Right lobe of liver (tissue), 6 donors: ENCODE measurements at places on chromosomes 13 and 19. TPM values are rescaled to one million over a fixed set of nuclear protein-coding genes. Genes with fewer than 3 reads are reported as not detected.

- no peaks in the 10 kb centered on the region for H3K4me1 ChIP-seq
- no peak for DNase-seq
- no peak overlapping the region for H3K4me3 ChIP-seq
Observed at GRCh38 chr13:59475911-59476310, 687.8 kb downstream of the DIAPH3 start.

DNA sequence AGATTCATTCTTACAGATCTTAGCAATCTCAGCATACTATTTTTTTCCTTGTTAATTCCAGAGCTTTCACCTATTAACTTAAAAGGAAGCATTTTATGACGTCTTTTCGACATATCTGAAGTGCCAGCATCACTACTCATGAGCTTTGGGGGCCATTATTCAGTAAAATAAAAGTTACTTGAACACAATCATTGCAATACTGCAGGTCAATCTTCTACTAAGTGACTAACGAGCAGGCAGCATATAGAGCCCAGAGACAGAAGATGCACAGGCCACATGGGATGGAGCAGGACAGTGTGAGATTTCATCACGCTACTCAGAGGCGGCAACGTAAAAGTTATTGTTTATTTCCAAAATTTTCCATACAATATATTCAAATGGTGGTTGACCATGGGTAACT lies 382.6 kb downstream of the PCDH9 start:
- H3K27ac ChIP-seq = no peak overlapping the region
- H3K4me1 ChIP-seq = no peaks in the 10 kb centered on the region
- no peak for DNase-seq
- H3K4me3 ChIP-seq = no peak overlapping the region
- H3K36me3 ChIP-seq = no peaks in the 10 kb centered on the region

DNA sequence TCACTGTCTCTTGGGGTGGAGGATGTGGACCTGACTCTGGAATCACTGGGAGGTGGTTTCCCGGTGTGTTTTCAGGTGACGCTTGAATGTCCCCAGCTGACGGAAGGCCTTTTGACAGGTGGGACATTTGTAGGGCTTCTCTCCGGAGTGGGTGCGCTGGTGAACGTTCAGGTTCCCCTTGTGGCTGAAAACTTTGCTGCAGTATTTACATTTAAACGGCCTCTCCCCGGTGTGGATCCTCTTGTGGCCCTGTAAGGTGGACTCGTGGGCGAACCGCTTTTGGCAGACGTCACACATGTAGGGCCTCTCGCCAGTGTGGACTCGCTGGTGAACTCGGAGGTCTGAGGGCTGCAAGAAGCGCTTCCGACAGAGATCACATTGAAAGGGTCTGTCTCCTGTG lies 7.8 kb downstream of the ZSCAN5B start:
- no peaks in the 10 kb centered on the region for H3K4me1 ChIP-seq
- H3K36me3 ChIP-seq = no peaks in the 10 kb centered on the region
- no peaks in the 10 kb centered on the region for H3K27me3 ChIP-seq
- DNase-seq = no peak

DNA sequence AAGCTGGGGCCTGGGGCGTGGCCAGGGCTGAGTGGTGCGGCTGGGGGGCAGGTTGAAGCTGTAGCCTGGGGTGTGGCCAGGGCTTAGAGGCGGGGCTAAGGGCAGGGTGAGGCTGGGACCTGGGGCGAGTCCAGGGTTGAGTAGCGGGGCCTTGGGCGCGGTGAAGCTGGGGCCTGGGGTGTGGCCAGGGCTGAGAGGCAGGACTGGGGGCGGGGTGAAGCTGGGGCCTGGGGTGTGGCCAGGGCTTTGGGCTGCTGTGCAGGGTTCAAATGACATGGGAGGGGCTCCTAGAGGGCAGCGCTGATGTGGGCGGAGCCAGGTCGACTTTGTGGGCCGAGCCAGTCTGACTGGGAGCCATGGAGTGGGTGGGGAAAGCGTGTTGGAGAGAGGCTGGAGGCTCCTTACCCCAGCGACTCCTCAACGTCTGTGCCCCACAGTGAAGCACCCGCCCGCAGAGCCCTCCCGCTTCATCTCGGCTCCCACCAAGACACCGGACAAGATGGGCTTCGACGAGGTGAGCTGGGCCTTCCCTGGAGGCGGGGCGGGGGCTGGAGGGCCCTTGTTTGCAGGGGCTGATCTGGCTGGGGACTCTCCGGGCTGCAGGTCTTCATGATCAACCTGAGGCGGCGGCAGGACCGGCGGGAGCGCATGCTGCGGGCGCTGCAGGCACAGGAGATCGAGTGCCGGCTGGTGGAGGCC lies 21.5 kb downstream of the COLGALT1 start:
- no peaks in the 10 kb centered on the region for H3K36me3 ChIP-seq
- H3K27me3 ChIP-seq = no peaks in the 10 kb centered on the region
- no peak for DNase-seq
- no peaks in the 10 kb centered on the region for H3K4me1 ChIP-seq
- H3K27ac ChIP-seq = no peak overlapping the region
- H3K4me3 ChIP-seq = no peak overlapping the region

The FXYD1 gene
- 247 TPM for total RNA-seq

The ZNF221 gene
- total RNA-seq = 2.9 TPM
